ENCODE measurements at places on chromosomes 13 and 19.

DNA sequence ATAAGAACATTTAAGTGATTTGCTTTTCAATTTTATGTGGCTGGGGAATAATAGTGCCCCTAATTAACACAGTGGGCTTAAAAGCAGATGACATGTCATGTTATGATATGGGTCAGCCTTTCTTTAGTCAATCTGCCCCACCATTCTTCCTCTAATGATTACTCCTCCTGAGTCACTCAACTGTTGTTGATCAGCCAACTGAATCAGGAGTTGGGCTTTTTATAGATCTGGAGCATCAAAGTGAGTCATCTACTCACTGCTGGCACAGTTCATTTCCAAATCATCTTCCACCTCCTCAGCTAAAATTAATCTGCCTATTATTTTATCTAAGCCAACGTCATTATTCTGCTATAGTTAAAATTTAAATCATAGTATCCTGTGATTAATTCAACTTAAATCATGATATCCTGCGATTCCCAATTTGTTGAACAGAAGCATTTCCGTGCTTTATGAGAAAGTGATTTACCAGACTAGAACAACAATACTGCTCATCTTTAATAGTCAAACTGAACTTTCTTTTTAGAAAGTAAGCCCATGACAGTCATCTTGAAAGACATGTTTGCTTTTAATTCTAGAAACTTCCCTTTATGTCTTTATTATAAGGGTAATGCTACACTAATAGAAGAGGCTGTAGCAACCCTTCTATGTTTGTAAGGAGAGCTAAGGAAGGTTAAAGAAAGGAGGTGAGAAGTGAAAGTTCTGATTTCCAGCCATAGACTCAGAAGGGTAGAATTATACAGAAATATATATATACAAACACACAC is 551.4 kb downstream of the TBC1D4 start:
- no peak for DNase-seq

GRCh38 chr19:51311351-51312257 is at the start of gene IGLON5:
Gene IGLON5, plus strand, starts transcription at chr19:51311644. Its CDS starts 204 bp downstream, at chr19:51311848.
- DNase-seq = no peak

DNA sequence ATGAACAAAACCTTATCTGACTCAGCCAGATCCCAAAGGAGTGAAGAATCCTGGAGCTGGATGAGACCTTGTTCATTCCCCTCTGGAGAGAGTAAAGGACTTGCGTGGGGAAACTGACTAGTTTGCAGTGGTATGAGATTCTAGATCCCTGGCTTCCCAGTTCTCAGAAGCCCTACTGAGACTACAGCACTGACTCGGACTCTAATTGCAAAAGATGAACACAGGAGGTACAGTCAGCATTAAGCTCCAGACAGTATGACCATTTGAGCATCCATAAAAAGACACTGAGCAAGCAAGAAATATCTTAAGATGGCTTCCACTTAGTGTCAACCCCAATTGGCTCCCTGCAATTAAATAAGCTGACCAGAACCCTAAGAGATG is 6.8 kb downstream of the ZC3H4 start:
- no peak for DNase-seq

DNA sequence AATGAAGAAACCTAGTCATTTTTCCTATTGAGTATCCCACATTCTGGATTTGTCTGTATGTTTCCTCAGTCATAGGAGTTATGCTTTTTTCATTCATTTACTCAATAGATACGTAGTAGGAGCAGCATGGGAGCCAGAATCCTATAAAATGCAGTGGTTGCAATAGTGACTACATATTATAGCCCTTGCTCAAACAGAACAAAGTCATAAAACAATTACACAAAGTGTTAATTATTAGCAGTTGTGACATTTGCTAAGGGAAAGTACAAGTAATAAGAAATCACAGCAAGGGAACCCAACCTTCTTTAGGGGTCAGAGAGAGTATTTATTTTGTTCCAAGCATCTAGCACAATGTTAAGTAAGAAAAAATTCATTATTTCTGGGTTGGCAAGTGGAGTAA is 27.7 kb upstream of the POU4F1 start:
- no peak for DNase-seq

DNA sequence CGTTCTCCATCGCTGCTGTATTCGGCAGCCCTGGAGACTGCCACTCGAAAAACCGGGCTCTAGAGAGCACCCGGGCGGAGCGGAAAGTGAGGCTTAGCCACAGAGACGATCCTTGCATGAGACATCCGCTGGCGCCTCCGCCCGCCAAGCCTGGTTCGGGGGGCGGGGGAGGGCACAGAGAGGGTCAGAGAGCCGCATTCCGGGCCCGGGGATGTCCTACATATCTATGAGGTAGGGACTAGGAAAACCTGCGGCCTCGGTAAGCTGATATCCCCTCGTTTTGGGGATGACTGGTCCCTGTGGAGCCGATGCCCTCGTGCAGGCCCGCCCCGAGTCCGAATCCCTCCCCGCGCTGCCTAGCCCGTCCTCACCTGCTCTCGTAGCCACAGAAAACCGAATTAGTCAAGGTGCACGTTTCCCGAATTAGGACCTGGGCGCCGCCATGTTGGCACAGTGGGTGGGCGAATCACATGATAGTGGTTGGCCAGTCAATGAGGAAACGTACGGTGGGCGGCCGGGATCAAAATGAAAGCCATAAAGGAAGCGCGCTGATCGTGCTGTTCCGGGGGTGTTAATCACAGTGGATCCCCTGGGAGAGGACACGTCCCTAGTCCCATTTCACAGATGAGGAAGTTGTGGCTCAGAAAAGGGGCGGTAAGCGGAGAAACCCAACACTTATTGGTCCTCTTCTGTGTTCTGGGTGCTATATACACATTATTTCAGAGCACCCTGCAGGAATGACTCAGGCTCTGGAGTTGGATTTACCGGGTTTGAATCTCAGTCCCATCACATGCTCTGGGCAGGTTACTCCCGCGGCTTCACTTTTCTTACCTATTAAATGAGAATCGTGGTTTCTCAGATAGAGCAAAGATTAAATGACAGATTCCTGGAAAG is at the start of gene TRMT1:
TSS of gene TRMT1 (minus strand) at position 459 of the 894 bp plus-strand sequence. CDS start at position 118, 341 bp downstream.
- peak; percentile 92 for DNase-seq

GRCh38 chr13:59352600-59352999 is 811.1 kb downstream of the DIAPH3 start:
- no peak for DNase-seq

GRCh38 chr13:58843567-58843966 is 1212.0 kb downstream of the PCDH17 start:
- DNase-seq = no peak

GRCh38 chr13:51435002-51435578 is 17.7 kb downstream of the INTS6 start:
- no peak for DNase-seq
